Activated B cell treated with CpG ODN at 0.5 μM for 24 hours (primary cell): ENCODE measurements at places on chromosomes 7 and 10. TPM values are rescaled to one million over a fixed set of nuclear protein-coding genes. Genes with fewer than 3 reads are reported as not detected.

The ITIH5 gene
- not detected in 2 replicates for total RNA-seq

The IKZF1 gene
- total RNA-seq: 301 and 325 TPM in 2 replicates

The AEBP1 gene
- total RNA-seq: 17.4 and 21.7 TPM in 2 replicates

The AGAP6 gene
- total RNA-seq: 20.1 and 23.3 TPM in 2 replicates

The PODXL gene
- 0.93 and 1.4 TPM in 2 replicates for total RNA-seq

The SEMA3E gene
- not detected in 2 replicates for total RNA-seq

The GRB10 gene
- total RNA-seq: not detected in 2 replicates

The LRRN3 gene
- total RNA-seq: not detected in 2 replicates

The CLIP2 gene
- total RNA-seq: 60.4 and 61.7 TPM in 2 replicates

The EVX1 gene
- not detected in 2 replicates for total RNA-seq
